ENCODE measurements at places on chromosomes 6 and 20.

DNA sequence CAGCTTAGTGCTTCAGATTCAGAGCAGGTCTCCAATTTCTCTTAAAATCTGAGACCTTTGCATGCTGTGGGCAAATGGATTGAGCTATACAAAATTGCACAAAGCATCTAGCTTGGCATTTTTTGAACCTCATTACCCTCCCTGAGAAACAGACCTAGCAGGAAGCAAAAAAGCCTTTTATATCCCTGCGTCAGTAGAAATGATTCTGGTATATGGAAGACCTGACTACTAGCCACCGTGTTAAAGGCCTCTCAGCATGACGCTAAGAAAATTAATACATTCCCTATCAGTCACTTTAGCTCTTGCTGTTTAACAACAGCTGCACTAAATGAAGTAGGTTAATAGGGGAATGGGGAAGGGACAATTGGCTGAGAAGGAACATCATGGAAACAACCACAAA is 110.7 kb upstream of the SMLR1 start:
- no peak for DNase-seq

DNA sequence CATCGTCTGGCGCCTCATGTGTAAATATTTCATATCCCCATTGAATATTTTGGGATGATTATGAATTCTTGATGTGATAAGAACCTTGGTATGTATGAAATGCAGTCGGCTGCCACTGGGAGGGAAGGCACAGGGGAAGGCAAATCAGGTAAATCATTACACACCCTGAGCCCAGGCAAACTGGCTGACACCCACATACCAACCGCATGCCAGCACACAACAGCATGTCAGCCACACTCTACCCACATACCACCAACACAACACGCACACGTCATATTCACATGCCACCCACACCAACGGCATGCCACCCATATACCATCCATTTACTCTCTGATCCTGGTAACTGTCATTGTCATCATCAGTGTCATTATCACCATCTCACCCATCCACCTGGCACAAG is 28.3 kb upstream of the MDGA1 start:
- no peak for DNase-seq

DNA sequence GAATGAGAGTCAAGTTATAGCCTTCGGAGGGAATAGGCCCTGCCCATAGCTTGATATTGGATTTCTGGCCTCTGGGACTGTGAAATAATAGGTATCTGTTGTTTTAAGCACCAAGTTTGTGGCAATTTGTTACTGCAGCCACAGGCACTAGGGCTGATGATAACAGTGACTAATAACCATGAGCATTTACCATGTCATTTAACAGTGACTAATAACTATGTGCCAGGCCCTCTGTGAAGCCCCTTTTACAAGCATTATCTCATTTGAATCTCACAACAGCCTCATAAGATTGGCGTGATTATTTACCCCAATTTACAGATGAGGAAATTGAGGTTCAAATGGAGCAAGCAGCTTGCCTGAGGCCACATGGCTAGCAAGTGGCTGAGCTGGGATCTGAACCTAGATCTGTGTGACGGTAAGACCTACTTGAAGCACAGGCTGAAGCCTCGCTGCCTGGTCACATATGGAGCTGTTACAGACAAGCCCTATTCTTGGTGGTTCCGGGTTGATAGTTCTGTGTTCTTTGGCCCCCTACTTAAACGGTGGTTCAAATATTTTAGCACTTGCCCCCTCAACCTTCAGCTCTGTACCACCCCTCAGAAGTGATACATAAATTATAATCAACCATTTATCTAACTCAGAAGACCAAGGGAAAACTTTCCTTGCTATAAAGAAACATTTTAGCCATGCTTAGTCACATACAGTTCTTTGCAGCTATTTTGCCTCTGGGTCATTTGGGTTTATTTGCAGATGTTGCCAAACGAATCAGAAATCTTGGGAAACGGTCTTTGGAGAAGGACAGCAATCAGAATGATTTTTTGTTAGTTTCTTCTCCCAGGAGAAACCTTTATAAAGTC is 98.3 kb downstream of the ELOVL5 start:
- DNase-seq: no peak

- DNase-seq: no peak
These were observed 45.4 kb upstream of the BTN3A2 start for GRCh38 chr6:26319405-26320128.

- no peak for DNase-seq
These were observed 64.5 kb downstream of the KCNB1 start for GRCh38 chr20:49417843-49418555.

All from MM.1S (cell line).